ENCODE measurements at places on chromosomes 3 and 15.

DNA sequence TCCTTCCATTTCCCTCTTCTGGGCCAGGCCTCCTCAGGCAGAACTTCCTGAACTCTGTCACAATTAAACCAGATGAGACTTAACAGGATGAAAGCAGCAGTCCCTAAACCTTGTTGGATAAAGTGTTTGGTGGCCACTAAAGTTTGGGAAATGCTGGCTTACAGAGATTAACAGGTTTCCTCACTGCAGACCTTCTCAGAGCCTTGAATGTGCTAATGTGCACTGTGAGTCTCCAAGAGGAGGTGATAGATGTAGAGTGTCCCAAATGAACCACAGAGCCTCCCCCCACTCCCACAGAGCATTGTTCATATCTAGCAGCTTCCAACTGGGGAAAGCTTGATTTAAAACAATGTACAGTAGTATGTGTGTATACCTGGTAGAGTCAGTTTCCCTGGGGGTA is 42.9 kb downstream of the HAPLN3 start:
- DNase-seq: no peak

GRCh38 chr3:169663951-169664820 is 674 bp upstream of the MECOM start:
- DNase-seq: peak; percentile 26

DNA sequence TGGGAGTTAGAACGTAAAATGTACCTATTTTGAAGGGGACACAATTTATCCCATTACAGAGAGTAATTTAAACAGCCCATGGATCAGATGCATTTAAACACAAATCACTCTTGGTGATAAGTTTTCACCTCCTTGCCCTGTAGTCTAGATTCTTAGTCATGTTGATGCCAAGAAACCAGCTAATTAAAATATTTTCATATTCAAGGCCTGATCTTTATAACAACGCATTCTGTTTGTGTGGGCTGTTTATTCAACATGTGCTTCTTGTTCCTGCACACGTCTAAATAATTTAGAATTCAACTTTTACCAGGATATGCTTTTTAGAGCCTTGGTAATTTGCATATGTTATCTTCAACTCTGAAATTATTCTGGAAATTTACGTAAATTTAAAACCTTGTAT is 25.8 kb downstream of the SNX1 start:
- DNase-seq: no peak

DNA sequence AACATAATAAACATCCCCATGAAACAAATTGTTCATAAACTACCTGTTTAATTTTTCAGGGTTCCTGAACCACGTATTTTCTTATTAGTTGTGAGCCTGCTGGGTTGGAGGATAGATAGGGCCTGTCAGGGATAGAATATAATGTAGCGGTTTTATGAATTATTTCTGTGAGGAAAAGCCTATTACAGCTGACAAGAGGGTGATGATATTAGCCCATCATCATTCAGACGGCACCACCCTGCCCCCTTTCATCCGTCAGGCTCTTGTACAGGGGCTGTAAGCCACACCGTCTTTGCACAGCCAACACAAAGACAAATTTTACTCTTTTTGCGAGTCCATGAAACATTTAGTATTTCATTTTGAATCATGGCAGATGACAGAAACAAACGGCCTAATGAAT is 335.3 kb upstream of the TMCO5A start:
- no peak for DNase-seq

DNA sequence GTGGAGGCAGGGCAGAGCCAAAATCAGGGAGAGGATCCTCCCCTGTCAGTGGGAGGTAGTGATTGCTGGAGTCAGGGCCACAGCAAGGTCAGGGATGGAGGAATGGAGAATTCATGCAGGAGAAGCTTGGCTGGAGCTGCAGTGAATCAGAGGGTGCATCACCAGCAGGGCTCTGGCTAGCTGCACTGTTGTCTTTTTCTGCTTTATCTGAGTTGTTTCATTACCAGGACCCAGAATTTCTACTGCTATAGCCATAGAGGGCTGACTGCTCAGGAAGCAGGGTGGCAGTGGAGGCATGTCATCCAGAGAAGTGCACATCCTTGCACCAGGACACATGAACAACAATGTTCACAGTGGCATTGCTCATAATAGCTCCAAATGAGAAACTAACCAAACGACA is 113.5 kb upstream of the GALNT15 start:
- DNase-seq: no peak

GRCh38 chr3:180409170-180409569 is 192.8 kb upstream of the TTC14 start:
- no peak for DNase-seq

DNA sequence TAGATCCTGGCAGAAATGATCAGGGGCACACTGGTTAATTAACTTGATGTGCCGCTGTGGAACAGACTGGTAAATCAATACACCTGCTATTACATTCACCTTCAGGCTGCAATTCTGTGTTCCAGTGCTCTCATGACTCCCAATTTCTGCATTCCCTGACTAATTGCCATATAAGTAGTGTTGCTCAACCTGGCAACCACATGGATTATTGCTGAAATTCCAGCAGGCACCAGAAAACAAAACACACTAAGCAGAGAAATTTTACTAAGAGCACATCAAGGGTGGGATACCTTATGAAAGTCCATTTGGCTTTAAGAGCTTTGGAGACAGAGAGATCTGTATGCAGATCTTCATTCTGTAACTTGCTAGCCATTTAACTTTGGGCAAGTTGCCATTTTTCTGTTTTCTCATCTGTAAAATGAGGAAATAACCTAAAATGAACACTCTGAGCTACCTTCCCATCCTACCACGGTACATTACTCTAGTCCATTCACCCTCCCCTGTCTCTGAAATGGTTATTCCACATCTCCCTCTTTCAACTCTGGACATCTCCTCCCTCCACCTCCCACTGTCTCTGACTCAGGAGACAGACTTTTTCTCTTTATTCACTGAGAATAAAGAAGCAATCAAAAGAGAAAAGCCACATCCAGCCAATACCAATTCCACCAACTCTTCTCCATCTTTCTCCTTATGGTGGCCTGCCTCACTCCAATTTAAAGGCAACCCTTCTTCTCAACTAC is 54.6 kb downstream of the STAC start:
- no peak for DNase-seq

DNA sequence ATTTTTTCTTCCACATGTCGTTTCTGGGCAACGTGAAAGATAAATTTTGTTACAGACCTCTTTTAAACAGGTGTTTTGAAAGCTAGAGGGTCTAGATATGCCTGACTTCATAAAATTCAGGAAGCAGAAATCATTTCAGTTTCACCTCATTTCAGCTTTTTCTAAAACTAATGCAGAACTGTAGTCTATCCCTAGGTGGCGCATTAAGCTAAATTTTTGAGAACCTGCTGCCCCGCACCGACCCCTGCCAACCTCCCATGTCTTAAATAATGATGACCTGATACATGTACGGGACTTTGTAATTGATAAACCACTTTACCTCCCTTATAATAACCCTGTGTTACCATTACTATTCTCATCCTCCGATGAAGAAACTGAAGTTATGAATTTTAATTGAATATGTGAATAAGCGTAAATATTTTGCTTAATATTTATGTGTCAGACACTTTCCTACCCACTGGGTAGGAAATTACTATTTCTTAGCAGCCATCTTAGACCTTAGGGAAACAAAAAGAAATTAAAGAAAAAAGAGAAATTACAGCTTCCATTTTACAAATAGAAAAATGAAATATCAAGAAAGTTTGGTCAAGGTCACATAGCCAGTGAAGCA is 78.7 kb upstream of the GCNT3 start:
- peak; percentile 12 for DNase-seq

DNA sequence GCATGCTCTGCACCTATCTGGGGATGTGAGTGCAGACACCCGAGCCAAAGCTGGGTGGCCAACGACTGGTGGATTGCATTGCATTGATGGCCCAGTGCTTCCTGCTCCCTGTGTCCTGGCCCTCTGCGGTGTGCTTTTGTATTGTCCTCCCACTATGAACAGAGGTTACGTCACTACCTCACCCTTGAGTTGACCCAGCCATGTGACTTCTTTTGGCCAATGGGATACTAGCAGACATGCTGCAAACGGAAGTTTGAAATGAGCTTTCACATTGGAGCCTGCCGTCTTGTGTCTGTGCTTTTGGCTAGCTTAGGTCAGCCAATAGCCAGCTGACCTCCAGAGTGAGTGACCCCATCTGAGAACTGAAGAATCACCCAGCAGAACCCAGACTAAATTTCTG is 15.3 kb upstream of the TBC1D21 start:
- DNase-seq: no peak

DNA sequence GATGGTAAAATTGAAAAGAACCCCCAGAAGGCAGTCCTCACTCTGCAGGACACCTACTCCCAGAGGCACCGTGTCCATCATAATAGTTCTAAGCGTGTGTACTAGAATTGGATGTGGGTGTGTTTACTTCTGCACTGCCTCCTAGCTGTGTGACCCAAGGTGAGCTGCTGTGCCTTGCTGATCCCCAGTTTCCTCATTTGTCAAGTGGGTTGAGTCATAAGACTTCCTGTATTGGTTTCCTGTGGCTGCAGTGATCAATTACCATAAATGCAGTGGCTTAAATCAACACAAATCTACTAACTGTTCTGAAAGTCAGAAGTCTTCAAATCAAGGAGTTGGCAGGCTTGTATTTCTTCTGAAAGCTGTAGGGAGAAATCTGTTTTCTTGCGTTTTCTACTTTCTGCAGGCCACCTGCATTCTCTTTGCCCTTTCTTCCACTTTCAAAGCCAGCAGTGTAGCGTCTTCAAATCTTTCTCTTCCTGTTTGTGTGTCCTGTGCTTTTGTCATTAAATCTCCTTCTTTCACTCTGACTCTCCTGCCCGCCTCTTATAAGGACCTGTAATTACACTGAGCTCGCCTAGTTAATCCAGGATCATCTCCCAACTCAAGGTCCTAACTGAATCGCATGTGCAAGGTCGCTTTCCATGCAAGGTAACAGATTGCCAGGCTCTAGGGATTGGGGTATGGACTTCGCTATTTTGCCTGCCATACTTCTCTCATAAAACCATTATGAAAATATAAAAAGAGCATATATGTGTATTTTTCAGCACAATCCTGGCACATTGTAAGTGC is 59.0 kb downstream of the RORA start:
- DNase-seq: no peak

GRCh38 chr3:82462977-82463376 is 701.5 kb upstream of the GBE1 start:
- DNase-seq: no peak

- DNase-seq: no peak
Measured at GRCh38 chr3:150771600-150771999, 8.6 kb upstream of the SIAH2 start.

GRCh38 chr3:60770532-60770931 is 480.7 kb downstream of the FHIT start:
- no peak for DNase-seq

GRCh38 chr3:152147748-152148147 is 121.0 kb upstream of the MBNL1 start:
- no peak for DNase-seq

GRCh38 chr15:71374607-71375352 is 259.5 kb downstream of the THSD4 start:
- no peak for DNase-seq

DNA sequence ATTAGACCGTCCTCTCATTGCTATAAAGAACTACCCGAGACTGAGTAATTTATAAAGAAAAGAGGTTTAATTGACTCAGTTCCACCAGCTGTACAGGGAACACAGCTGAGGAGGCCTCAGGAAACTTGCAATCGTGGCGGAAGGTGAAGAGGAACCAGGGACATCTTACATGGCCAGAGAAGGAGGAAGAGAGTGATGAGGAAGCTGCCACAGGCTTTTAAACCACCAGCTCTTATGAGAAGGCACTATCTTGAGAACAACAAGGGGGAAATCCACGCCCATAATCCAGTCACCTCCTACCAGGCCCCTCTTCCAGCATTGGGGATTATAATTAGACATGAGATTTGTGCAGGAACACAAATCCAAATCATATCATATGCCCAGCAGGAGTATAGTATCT is 138.5 kb downstream of the ALCAM start:
- DNase-seq: no peak

DNA sequence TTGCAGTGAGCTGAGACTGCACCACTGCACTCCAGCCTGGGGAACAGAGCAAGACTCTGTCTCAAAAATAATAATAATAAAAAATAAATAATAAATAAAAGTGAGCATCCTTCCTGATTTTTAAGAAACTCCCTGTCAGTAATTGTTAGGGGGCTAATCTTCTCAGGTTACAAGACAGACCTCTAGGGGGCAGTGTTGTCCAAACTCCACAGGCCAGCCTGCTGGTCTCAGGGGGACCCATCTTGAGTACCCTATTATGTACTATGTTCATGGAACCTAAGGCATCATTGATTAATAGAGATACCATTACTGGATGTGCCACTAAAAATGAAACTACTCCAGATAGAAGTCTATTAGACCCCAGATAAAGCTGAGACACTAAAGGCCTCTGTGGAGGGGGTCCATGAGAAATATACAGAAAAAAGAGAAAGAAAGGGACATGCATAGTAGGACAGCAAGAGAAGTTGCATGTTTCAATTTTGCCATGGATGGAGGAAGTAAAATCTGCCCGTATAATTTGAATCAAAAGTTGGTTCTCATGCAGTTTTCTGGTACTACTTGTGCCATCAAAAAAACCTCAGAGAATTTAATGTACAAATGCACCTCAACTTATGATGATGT is 85.5 kb upstream of the CDV3 start:
- peak; percentile 28 for DNase-seq

GRCh38 chr3:4744405-4745234 is 234.6 kb upstream of the BHLHE40 start:
- DNase-seq: no peak

- no peak for DNase-seq
Measured at GRCh38 chr15:101262551-101262950, 10.7 kb upstream of the CHSY1 start.

- DNase-seq: peak; percentile 76
Measured at GRCh38 chr15:64877435-64877834, 34.3 kb upstream of the ANKDD1A start.

DNA sequence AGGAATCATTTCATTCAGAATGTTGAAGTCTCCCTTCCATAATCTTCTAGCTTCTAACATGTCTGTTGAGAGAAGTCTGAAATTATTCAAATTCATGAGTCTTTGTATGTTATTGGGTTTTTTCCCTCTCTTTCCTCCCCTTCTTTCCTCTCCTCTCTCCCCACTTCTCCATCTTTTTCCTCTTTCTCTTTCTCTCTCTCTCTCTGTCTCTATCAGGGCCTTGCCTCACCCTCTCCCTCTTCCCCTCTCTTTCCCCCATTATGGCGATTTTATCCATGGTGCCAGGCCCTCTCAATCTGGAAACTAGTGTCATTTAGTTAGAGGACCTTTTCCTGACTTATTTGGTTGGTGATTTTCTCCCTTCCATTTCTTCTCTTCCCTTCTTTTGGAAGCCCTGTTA is 147.3 kb downstream of the SST start:
- DNase-seq: no peak

DNA sequence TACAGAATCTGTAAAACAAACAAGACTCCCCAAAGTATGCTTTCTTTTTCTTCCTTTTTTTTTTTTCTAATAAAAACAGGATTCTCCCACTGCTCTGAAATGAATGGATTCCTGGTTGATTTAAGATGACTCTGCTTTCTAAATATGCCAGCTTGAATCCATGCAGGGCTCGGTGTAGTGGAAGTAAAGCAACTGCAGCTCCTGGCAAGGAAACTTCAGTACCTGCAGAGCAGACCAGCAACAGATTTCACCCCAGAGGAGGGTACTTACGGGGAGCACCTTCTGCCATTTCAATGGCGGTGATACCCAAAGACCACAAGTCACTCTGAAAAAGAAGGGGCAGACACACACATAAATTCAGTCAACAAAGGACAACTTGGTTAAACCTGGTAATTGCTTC is 150.5 kb upstream of the SLC2A2 start:
- DNase-seq: no peak

Data from heart right ventricle (tissue), 16 donors.